SW 1271 (cell line): ENCODE measurements at places on chromosomes 7 and 10.

GRCh38 chr10:49083261-49083660, 32.1 kb downstream of the VSTM4 start:
- DNase-seq = no peak

GRCh38 chr7:4210821-4211220, 471.3 kb upstream of the FOXK1 start:
- DNase-seq = no peak

- DNase-seq = no peak
Measured at GRCh38 chr7:35401217-35401879, 147.4 kb upstream of the TBX20 start.

- DNase-seq = no peak
Measured at GRCh38 chr7:41336455-41336952, 366.4 kb downstream of the INHBA start.

DNA sequence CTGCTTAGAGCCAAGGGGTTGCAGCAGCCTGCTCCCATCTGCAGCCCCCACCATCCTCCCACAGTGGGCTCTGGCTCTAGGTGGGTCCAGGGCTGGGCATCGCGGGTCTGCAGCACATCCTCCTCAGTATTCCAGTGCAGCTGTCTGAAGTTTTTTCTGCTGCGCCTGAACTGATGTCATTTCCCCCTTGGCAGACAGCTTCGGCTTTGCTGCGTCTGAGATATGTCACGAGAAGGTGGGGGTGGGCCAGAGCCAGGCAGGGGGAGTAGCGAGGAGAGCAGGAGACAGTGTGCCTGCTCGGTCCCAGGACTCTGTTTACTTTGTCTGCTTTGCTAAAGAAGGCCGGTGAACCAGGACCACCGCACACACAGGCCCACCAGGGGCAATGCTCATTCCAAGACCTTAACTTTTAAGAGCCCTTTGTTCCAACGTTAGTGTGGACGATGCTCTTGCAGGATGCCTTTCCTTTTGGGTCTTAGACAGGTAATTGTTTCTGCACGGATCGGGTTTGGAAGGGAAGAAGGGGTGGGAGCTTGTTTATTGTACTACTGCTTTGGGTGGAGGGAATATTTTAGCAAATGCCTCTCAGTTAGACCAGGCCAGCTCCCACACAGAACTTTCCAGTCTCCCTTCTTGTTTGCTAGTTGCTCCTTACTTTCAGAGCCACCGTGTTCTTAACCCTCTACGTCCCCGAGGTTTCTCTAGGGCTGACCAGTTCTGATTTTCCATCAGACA, 32.4 kb downstream of the WBP1L start:
- DNase-seq = no peak

DNA sequence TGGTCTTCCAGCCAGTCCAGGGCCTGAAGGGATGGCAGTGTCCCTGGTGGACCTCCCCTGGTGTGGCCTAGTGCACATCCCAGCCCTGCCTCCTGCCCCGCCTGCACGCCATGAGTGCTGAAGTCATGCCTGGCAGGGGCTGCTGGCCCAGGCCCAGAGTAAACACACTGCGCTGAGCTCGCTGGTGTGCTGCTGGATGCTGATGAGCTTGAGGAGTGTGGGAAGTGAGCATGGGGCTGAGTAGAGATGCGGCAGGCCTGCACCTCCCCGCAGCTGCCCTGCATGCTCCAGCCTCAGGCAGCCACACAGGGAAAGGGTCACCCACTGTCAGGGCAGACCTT, 43.2 kb downstream of the HTRA1 start:
- no peak for DNase-seq

- DNase-seq = no peak
Measured at GRCh38 chr10:30750971-30751677, 121.6 kb upstream of the LYZL2 start.

GRCh38 chr10:22612318-22612717, 102.1 kb downstream of the PIP4K2A start:
- no peak for DNase-seq

DNA sequence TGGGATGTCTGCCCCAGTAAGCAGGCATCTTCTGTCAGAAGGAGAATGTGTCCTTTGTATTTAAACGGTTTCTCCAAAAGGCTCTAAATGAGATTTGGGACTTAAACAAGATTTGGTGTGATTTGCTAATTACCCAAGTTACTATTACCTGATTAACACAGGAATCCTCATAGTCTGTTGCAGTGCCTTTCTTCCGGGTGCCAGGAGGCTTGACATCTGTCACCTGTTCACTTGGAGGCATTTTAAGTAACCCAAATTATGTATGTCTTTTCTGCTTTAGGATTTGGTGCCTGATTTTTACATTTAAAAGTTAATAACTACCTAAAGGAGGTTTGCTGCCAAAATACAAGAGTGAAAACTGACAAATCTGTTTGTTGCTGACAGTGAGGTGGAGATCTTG, 587.9 kb upstream of the GALNT17 start:
- DNase-seq = no peak

- no peak for DNase-seq
Measured at GRCh38 chr10:95421782-95422181, 131.0 kb upstream of the PDLIM1 start.

DNA sequence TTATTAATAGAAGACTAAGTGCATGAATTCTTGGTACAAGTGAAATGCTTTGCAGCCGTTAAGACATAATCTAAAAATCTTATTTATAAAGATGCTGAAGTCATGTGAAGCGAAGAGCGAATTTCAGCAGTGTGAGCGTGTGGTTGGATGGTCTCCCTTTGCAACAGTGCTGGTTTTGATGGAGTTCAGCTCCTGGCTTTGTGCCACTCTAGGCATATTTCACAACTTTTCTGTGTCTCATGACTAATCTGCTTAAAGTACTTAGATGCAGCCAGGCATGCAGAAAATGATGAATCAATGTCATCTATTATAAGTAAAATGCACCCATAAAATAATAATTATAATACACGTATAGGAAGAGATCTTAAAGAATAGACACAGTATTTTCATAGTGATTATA, 107.2 kb upstream of the TCERG1L start:
- no peak for DNase-seq

DNA sequence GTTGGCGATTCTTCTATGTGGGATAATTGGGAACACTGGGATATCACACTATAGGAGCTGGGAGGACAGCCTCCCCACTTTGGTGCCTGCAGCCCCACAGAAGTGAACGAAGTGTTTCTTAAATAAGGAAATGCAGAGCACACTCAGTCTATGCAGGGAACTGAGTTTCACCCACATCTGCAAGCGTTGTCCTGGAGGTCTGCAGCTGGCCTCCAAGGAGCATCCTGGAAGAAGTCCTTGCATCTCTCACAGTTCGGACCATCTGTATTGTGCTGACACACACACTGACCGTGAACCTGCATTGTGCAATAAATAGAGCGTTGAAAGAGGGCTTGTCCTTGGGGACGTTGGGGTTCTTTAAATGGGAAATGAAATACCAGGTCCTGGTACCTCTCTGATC, 25.8 kb downstream of the LAMB4 start:
- no peak for DNase-seq

DNA sequence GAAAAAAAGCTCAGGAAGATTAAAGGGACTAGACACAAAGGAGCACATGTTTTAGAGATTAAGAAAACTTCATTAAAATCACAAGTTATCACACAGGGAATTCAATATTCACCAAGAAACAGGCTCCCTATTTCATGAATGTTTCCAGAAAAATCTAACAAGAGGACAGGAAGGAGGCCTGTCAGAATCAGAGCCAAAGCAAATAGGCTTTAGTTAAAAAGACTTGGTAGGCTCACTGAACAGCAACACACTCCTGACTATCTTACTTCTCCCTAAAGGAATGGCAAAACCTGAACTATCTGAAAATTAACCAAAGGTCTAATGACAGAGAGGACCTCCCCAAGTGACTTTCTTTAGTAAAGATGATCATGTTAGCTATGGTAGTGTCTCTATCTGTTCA, 188.3 kb upstream of the MEOX2 start:
- no peak for DNase-seq

DNA sequence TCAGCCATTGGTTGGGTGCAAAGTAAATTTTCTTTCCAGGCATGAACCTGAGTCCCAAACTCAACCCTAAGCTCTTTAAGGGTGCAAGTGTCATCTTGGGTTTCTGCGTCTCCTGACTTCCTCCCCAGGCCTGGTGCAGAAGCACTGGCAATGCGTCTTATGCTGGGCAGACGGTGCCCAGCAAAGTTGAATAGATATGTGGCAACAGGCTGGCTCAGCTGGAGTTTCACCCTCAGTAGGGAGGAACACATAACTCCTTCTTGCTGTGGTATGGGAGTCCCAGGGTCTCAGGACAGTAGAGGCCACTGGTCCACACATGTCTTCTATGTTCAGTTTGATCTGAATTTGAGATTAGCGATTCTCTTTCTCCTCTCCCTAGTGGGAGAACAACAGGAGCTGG, 181.3 kb downstream of the RPS24 start:
- DNase-seq = no peak

GRCh38 chr10:110512461-110513187, 14.9 kb downstream of the DUSP5 start:
- peak; percentile 51 for DNase-seq

DNA sequence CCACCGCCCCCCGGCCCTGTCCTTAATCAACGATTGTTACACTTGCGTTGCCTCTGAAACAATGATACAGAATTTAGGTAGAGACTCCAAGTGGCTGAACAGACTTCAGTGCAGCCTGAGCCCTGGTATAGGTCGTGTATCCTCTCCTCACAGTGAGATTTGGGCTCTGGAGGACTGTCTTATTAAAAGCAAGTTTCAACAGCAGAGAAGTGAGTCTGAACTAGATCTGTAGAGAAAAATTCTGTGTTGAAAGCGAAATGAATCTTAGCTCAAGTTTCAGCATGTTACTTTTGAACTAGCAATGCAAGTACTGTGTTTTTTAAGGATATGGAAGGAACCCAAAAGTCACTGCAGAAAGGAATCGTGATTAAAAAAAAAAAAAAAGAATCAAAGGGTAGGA, 103.1 kb downstream of the HOXA1 start:
- DNase-seq = no peak

- DNase-seq = no peak
Measured at GRCh38 chr10:62792261-62792660, 12.3 kb upstream of the ADO start.

- DNase-seq = no peak
Measured at GRCh38 chr7:152185558-152185957, 160.1 kb downstream of the GALNT11 start.
